Pulmonary artery endothelial cell (primary cell): ENCODE measurements at places on chromosomes 7 and 10.

DNA sequence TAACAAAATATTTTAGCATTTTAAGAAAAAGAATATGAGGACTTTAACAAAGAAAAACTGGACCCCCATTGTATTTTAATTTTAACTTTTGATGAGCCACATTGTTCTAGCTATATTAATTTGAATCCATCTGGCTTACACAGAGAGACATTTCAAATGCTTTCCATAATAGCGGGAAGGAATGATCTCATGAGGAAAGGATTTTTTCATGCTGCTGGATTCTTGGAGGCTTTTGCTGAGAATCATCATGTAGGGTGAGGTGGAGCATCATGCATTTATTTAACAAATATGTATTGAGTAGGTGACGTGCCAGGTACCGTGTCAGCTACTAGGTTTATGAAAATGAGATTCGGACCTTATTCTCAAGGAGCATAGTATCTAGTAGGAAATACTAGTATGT, 1006.3 kb downstream of the SORCS1 start:
- no peak for DNase-seq

DNA sequence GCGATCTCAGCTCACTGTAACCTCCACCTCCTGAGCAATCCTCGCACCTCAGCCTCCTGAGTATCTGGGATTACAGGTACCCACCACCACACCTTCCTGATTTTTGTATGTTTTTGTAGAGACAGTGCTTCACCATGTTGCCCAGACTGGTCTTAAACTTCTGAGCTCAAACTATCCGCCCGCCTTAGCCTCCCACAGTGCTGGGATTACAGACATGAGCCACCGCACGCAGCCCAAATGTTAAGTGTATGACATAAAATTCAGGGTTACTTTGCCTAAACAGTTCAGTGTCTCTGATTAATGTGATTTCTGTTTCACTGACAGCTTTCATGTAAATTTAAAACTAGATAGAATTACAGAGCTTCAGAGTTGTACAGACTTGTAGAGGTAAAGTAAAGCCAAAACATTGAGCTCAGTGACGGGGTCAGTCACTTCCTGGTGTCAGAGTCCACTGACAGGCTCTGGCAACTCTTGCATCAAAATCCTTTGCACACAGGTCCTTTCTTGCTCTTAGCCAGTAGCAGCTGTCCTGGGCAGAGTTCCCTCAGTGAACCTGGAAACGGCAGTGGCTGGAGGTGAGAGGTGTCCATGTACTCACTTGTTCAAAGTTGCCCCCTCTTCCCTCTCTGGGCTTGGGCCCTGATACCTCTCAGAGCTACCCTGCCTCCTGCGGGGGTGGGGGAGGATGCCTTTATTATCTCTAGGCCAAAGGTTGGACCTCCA, 33.7 kb downstream of the MGMT start:
- no peak for DNase-seq

DNA sequence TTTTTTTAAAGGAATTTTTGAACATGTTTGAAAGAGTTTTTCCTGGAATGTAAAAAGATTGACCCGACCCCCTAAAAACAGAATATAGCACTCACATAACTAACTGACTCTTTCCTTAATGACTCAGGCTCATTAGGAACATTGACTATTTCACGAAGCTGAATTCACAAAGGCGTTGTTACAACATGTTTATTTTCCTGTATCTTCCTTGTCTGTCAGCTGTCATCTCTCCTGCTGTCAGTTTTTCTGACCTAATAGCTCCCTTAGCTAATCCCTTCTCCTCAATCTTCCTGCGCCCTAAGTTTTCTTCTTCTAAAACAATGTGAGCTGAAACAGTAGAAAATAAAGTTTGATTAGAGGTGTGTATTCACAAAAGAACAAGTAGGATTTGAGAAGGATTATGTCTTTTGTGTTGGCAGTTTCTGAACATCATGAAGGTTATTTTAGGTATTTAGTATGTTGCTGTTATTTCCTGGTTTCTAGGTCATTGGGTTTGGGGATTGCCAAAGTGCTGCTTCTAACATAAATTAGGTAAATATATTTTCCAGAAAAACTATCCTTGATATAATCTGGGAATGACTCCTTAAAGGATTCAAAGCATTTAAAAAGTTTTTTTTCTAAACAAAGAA, 4.6 kb upstream of the MDFIC start:
- DNase-seq, result no peak

GRCh38 chr7:3790803-3791202, 489.8 kb downstream of the SDK1 start:
- no peak for DNase-seq

DNA sequence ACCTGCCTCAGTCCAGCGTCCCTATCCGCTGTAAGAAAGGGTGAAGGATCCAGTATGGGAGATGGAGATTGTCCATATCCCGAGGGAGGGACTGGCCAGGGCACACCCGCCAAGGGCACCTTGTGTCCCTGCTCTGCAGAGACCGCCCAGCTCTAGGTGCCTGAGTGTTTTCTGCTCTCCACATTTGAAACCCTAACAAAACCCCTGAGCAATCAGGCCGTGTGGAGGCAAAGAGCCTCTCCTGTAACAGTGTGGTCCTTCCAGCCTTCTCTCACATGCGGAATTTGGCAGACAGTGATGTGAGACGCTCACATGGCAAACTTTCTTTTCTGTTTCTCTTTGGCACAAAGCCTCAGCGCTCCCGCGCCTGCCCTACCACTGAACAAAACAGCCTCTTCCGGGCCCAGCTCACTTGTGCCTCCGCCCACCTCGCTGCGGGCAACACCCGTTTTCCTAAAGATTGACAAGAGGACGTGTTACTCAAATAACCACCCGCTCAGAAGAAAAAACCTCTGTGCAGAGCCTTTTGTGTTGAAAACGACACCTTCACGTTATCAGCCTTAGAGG, 514.8 kb downstream of the DNAJB6 start:
- no peak for DNase-seq

DNA sequence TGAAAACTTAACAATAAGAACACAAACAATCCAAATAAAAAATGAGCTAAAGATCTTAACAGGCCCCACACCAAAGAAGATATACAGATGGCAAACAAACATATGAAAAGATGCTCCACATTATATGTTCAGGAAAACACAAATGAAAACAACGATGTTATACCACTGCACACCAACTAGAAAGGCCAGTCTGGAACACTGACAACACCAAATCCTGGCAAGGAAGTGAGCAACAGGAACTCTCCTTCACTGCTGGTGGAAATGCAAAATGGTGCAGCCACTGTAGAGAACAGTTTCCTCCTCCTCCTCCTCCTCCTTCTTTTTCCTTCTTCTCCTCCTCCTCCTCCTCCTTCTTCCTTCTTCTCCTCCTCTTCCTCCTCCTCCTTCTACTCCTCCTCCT, 12.2 kb upstream of the NCAPG2 start:
- no peak for DNase-seq

DNA sequence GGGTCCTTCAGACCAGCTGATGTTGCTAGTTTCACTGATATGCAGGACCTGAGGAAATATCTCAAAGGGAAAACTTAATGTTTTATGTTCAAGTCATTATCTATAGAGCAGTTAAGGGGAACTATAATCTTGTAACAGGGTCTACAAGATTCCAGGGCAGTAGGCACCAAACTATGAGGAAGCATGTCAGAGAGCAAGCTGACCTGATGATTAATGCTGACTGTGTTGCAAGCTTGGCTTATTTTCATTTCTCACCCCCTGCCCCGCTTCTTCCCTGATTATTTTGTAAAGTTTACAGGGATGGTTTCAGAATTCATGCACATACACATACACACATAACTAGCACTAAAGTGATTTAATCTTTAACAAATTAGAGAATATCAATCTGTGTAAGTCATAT, 84.3 kb upstream of the CACNA2D1 start:
- no peak for DNase-seq

- DNase-seq, result no peak
These were observed 431 bp downstream of the ZYX start for GRCh38 chr7:143381427-143382125.

DNA sequence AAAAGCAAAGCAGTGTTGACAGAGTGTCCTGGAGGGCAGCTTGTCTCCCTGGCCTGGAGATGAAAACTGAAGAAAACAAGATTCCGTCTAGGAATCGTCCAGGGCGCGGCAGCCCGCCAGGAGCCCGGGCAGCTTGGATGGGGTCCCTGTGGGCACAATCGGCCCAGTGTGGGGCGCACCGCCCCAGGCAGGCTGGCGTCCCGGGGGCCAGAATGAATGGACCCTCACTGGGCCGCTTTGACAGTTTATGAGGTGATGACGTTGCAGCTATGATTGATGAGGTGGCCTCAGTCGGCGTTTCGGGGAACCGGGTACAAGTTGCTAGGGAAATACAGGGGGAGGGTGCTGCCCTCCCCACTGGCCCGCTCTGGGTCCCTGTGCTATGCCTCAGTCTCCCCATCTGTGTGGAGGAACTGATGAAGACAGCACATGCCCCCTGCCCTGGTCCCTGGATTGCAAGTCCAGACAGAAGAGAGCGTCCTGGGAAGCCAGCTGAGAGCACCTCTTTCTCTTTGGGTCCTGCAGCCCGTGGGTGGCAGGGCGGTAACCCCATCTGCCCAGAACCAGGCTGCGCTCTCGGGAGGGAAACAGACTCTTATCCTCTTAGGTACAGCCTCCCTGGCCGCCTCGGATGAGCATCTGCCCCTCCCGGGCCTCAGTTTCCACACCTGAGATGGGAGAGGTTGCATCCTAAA, 131.3 kb downstream of the LHPP start:
- DNase-seq, result no peak

GRCh38 chr10:14578060-14578952, 196.4 kb downstream of the FAM107B start:
- DNase-seq, result peak; percentile 99

DNA sequence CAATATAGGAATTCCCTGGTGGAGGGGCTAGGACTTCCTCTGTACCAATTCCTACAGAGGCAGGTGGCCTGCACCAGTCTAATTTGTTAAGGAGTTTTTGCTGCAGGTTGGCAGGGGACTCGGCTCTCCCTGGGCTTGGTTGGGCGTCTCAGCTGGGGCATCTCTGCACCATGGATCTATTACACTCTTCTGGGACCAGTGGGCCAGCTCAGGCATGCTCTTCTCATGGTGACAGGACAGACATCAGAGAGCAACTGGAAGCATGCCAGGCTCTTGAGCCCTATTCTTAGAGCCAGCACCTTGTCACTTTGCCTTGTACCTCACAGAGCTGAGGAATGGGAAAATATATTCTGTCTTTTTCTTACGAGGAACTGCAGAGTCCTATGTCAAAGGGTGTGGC, 74.6 kb downstream of the SH2D4B start:
- no peak for DNase-seq

DNA sequence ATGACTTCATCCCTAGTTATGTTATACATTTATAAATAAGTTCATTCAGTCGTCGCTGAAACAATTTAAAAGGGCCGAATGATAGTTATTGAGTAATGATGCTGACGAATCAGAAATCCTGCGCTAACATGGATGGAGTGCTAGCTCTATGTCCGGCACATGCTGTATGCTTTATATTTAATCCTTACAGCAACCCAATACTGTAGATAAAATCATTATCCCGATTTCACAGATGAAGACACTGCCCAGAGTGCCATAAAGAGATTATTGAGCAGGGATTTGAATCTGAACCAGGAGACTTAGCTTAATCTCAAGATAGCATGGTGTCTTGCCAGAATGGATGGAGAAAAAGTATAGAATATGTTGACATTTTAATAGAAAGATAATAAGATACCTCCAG, 1.1 kb upstream of the ICA1 start:
- no peak for DNase-seq

GRCh38 chr7:342681-343216, 52.8 kb downstream of the FOXL3 start:
- no peak for DNase-seq

DNA sequence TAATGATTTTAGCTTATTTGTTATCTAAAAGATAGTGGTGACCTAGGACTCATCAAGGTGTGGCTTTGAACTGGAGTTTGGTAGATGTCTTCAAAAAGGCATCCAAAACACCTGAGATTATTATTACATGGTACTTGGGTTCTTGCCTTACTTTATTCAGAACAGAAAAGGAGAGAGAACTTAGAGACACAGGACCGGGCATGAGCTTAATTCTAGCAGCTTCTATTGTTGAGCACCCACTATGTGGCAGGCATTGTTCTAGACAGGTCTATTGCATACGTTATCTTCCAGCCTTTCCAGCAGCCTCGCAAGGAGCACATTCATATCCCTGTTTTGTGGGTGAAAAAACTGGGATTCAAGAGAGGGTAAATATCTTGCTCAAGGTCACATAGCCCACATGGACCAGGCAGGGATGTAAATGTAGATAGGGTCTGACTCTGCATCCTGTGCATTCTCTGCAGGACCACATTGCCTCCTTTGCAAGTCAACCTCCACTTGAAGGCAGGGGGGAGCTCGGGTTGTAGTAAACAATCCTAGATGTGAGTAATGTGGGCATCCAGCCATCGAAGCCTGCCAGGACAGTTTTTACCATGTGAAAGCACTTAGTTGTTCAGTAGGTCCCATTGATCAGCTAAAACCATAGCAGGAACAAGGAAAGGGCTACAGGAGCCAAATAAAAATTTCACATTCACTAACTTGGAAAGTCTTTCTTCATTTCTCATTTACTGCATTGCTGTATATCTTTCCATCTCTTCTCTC, 551.4 kb downstream of the LRMDA start:
- DNase-seq, result no peak

GRCh38 chr10:113736576-113736975, 14.9 kb upstream of the PLEKHS1 start:
- DNase-seq, result no peak

- DNase-seq, result no peak
These were observed 486.0 kb upstream of the GALNT17 start for GRCh38 chr7:70645876-70646351.

- no peak for DNase-seq
These were observed 57.0 kb downstream of the CC2D2B start for GRCh38 chr10:95964756-95965155.

DNA sequence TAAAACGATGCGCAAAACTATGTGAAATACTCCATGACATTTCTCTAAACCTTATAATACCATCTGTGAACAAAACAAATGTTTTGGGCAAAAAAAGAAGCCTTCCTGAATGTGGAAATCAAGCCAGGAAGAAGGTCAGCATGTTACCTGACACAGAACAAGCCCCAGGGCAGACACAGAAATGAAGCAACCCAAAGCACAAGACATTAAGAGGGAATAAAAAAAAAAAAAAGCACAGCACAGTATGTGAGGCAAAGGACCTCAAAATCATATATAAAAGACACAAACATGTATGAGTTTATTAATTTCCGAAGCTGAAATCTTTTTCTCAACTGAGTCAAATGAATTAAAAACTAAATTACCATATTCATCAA, 161.8 kb downstream of the SKIDA1 start:
- no peak for DNase-seq
